BJ (cell line): ENCODE measurements at places on chromosomes 1 and 21. TPM values are rescaled to one million over a fixed set of nuclear protein-coding genes. Genes with fewer than 3 reads are reported as not detected.

GRCh38 chr21:28489162-28489561 lies 503.5 kb downstream of the LTN1 start:
- no peak for DNase-seq

- DNase-seq, result no peak
These were observed 54.6 kb upstream of the ACTRT2 start for GRCh38 chr1:2966449-2967328.

DNA sequence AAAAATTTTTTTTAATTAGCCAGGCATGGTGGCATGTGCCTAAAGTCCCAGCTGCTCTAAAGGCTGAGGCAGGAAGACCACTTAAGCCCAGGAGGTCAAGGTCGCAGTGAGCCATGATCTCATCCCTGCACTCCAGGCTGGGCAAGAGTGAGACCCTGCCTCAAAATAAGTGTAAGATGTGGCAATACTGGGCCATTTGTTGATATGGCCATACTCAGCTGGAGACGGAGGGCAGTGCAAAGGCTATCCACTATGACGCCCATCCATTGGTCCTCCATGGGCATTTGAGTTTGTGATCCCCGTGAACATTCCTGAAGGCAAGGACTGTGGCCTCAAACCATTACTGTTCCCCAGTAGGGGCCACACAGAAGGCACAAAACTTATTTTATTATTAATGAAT lies 1.5 kb downstream of the CASP9 start:
- no peak for DNase-seq

- no peak for DNase-seq
These were observed 178.2 kb upstream of the SGIP1 start for GRCh38 chr1:66355756-66356155.

GRCh38 chr1:110443451-110443850 lies 7.5 kb upstream of the PROK1 start:
- DNase-seq, result no peak

GRCh38 chr1:16082283-16083038 lies 9.0 kb upstream of the FAM131C start:
- DNase-seq, result no peak

DNA sequence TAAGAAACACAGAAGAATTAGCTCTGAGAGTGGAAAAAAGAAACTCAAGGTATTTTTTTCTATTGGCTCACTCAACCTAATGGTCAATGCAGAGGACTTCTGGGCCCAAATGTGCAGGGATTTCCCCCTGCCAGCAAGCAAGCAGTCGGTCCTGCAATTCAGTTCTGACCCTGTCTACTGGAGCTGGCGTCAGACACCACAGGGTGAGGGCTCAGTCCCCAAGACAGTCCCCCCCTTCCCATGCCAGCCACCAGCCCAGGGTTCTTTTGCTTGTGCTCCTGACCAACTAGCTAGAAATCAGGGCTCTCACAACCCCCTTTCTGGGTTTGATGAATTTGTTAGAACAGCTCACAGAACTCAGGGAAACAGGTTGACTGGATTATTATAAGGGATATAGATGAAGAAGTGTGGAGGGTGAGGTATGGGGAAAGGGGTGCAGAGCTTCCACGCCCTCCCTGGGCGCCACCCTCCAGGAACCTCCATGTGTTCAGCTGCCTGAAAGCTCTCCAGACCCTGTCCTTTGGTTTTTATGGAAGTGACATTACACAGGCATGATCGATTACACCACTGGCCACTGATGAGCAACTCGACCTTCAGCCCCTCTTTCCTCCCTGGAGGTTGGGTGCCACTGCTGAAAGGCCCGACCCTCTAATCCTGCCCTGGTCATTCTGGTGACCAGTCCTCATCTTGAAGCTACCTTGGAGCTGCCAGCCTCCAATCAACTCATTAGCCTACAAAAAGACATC lies 22.5 kb upstream of the PWP2 start:
- no peak for DNase-seq

- no peak for DNase-seq
These were observed 1.2 kb downstream of the LURAP1 start for GRCh38 chr1:46204406-46204742.

DNA sequence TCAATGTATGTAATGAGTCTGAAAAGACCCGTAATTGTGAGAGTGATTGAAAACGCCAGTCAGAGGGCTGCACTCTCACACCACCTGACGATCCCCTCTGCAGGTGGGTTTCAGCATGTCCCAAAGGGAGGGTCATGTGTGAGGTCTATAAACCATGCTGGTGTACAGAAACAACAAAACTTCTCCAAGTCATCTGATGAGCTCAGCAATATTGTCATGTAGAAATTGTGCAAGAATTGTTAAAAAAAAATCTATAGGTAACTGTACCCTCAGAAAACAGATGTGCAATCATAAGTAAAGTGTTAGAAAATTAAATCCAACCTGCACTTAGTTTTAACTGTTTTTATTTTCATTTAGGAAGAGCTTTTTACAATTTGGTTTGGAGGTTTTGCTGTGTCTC lies 152.5 kb downstream of the PCBP3 start:
- DNase-seq, result no peak

DNA sequence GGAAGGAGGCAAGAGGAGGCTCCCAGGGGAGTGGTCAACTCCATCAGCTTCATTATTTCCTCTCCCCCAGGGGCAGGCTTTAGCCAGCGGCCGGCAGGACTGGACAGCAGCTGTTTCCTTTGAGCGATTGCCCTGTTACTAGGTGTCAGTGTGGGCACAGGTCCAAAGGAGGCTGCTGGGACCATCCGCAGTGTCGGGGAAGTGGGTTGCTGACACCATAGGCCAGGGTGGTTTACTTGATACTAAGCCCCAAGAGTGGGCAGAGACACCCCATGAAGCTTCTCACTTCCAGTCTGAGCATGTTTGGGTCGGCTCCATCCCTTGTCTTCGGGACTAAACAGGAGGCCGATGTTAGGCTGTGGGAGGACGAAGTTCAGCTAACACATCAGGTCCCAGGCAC lies 63.6 kb downstream of the KAZN start:
- no peak for DNase-seq

GRCh38 chr1:116667575-116668105 lies at the start of gene IGSF3:
Gene IGSF3, minus strand, starts transcription at chr1:116667733. Its CDS starts 1,407 bp downstream, at chr1:116666326.
- no peak for DNase-seq

- DNase-seq, result no peak
These were observed 17.3 kb upstream of the TTLL10 start for GRCh38 chr1:1156140-1157032.

DNA sequence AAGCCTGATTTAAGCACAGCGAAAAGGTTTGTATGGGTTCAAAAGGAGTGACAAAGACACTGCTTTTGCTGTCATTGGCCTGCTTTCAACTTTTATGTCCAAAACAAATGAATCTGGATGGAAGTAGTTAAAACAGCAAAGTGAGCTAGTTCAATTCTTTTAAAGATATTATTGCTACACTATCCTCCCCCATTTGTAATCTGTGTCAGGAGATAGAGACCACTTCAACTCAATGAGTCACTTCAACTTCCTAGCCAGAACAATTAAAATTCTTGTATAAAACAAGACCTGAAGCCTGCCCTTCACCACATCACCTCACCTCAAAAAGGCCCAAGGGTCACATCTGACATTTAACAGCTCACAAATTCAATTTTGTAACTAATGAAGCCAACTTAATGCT lies 364.1 kb upstream of the LYPLAL1 start:
- DNase-seq, result no peak

DNA sequence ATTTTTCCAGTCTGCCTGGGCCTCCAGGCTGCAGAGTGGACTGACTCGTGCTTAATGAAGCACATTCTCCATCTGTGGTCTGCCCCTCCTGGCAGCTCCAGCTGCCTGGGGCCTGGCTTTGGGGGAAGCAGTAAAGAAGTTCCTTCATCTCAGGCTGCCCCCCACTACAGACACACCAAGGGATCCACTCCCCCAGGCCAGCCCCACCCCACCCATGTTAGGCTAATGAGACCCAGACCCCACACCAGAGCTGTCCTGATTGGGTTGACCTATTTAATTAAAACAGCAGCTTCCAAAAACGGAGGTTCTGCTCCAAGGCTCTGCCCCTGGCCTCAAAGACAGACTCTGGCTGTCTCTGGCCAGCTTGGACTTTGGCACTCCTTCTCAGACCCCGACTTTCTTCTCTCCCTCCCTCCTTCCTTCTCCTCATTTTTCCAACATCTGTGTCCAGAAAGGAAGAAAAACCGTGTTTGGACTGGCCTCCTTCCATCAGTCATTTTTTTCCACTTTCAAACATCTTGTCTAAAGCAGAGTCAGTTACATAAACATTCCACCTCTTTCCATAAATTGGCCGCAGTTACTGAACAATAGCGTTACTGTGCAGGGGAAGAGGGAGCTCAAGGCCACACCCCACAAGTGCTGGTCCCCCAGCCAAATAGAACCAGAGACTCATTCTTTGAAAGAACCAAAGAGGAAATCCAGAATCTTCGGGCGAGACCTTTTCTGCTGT lies 29.7 kb downstream of the SERTAD4 start:
- DNase-seq, result peak; percentile 90

DNA sequence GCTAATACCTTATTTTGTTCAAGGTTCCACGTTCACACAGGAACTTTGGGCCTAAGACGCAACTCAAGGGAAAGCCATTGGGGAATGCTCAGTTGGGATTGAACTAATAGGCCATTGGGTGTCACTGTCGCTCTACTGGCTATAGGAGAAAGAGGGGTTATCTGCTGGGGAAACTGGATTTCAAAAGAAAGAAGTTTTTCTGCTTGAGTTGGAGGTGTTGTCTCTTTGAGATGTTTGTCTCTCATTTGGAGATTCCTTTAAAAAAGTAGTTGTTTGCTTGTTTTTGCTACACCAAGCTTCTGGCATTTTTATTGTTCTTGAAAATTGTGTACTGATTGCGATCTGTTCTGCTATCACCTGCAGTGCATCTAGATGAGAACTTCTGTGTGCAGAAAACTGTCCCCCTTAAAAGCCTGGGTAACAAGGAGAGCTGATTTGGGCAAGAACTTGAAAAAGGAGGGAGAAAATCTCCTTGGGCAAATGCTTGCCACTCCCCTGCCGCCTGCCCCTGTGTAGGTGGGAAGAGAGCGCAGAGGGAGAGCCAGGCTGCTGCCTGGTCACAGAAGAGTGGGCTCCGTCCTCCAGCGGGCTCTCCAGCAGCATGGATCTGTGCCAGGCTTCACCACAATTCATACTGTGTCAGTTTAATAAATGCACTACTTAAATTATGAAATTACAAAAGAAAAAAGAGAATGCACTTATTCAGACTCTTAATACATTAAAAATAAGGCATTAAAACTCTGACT lies 39.9 kb downstream of the PEX14 start:
- no peak for DNase-seq

GRCh38 chr1:42340901-42341300 lies 5.9 kb upstream of the FOXJ3 start:
- no peak for DNase-seq

DNA sequence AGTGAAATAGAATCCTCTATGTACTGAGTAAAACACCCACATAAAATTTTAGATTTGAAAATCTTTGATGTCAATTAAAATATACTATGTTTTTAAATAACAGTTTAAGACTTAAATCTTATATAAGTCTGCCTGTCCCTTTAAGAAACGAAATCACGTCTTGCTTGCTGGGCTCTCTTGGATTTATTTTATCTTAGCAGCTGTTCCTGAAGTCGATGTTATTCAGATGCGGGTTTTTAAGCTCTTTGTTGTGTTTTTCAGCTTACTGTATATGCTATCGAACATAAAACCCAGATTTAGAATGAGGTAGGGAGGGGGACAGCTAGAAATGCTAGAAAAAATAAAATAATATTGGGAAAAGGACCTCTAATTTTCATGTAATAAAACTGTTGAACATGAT lies 11.1 kb upstream of the SSX2IP start:
- DNase-seq, result no peak

DNA sequence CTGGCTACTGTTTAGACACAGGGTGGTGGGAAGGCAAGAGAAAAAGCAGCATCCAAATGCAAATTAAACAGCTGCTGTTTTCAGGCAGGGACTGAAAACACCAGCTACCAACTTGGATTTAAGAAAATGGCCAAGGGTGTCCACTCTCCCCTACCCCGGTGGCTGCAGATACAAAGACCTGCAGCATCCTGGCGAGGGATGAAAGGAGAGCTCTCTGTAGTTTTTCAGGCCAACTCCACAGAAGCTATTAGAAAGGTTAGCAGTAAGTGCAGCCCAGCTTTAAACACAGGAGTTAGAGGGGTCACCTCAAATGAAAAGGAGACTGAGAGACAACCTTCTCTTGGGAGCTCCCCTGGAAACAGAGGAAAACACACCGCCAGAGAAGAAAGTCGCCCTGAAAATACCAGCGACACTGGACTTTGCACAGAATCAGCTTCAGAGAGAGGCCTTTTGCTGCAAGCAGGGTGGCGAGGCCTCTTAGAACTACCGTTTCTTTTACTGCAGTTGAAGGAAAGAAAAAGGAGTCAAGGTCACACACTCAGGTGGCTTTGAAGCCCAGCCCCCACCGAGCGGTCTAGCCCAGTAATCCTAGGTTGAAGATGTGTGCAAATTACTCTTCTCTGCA lies 74.4 kb upstream of the TIAM1 start:
- no peak for DNase-seq

GRCh38 chr1:62437273-62437940 lies 558 bp downstream of the USP1 start:
- DNase-seq, result no peak

DNA sequence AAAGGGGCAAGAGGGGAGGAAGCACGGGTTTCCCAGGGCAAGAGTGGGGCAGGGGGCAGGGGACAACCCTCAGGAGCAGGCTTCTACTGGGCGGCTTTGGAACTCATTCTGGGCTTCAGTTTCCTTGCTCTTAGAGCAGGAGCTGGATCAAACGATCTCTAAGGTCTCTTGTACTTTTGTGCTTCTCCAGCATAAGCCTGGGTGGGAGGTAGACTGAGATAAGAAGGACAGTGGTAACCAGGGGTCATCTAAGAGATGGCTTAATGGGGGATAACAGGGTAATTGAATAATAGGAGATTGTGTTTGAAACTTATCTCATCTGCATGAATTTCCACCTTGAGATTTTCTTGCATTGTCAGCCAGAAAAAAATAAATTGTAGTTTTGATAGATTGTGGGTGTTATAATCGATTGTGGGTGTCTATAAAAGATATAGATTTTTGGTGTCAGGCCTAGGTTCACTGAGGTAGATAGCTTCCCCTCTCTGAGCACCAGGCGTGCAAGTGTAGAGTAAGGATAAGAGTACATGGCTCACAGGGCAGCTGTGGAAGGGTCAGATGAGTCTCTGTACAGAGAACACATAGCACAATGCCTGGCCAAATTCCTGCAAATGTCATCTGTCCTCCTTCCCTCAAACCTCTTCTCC lies 68.0 kb downstream of the CD58 start:
- no peak for DNase-seq

GRCh38 chr1:221689138-221689537 lies 52.8 kb downstream of the DUSP10 start:
- no peak for DNase-seq

Gene SPOCD1
- 92.8 and 169 TPM in 2 replicates for polyA plus RNA-seq

Gene STUM
- not detected in 2 replicates for polyA plus RNA-seq

Gene FAM167B
- 3.3 and 3.5 TPM in 2 replicates for polyA plus RNA-seq

Gene CRYAA
- not detected in 2 replicates for polyA plus RNA-seq

Gene GBP3
- polyA plus RNA-seq, result 55.4 and 81.0 TPM in 2 replicates

Gene THEM5
- not detected in 2 replicates for polyA plus RNA-seq

Gene CFHR5
- not detected in 2 replicates for polyA plus RNA-seq

Gene CADM3
- polyA plus RNA-seq, result 0.07 TPM in 1 of 2 replicates, not detected in the other

Gene CLDN19
- not detected in 2 replicates for polyA plus RNA-seq

Gene ANKRD34A
- polyA plus RNA-seq, result 1.3 and 1.4 TPM in 2 replicates

Gene FMO2
- 0.07 and 0.17 TPM in 2 replicates for polyA plus RNA-seq

Gene FCRL4
- not detected in 2 replicates for polyA plus RNA-seq
